Left lung (tissue), 14 donors: ENCODE measurements at places on chromosomes 5 and 9. TPM values are rescaled to one million over a fixed set of nuclear protein-coding genes. Genes with fewer than 3 reads are reported as not detected.
A peak's percentile ranks its signal among the peaks of the same experiment; 100 is the strongest.

The CDC20B gene
- not detected for total RNA-seq

DNA sequence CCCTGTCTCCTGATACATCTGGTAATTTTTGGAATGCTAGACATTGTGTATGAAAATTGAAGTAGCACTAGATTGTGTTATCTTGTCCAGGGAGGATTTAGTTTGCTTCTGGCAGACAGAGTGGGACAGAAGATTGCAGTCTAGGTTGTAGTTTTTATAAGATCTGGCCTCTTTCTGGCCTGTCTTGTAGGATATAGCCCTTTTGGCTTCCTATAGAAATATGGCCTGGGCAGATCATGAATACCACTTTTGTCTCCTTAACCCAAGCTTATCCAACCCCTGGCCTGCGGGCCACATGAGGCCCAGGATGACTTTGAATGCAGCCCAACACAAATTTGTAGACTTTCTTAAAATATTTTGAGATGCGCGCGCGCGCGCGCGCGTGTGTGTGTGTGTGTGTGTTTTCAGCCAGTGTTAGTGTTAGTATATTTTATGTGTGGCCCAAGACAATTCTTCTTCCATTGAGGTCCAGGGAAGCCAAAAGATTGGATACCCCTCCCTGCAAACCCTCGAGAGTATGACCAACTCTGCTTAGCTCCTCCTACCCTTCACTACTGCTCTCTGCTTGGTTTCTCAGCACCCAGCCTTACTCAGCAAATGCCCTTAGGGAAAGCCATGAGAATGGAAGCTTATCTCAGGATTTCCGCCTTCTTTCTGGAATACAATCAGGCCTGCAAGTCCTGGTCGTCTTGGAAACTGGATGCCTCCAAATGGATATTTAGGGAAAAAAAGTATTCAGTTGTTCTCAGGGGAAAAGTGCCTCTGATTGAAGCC is 26.5 kb downstream of the ANKRD33B start:
- DNase-seq: no peak

DNA sequence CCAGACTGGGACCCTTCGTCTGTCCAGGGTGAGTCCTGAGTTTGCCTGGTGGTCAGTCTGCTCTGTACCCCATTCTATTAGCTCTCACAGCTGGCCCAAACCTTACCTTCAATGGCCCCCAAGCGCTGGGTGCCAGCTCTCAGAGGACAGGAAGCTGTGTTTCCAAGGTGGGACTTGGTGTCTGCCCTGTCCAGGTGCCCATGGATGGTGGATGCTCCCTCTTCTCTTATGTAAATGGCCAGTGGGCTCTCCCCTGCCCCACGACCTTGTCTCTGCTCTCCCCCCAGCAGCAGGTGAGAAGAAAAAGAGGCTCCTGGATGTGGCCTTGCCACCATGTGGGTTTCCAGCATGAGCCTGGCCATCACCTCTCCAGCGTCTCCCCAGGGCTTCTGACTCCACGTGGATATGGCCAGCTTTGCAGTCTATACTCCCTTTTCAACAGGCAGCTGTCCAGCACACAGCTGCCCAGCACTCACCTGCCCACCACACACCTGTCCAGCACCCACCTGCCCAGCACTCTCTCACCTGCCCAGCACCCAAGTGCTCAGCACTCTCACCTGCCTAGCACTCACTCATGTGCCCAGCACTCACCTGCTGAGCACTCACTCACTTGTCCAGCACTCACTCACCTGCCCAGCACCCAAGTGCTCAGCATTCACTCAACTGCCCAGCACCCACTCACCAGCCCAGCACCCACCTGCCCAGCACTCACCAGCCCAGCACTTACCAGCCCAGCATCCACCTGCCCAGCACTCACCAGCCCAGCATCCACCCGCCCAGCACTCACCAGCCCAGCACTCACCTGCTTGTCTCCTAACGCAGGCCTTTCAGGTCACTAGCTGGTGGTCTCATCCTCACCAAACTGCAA is 136.2 kb upstream of the IRX2 start:
- DNase-seq: no peak

The DNLZ gene
- total RNA-seq: 17.5 TPM

The PTGER4 gene
- 28.4 TPM for total RNA-seq

The DOCK8 gene
- 40.6 TPM for total RNA-seq

The AQP7 gene
- 1.5 TPM for total RNA-seq

The SEPTIN8 gene
- total RNA-seq: 38.8 TPM

- no peak for DNase-seq
These were observed 42.9 kb downstream of the ZNF474 start for GRCh38 chr5:122172207-122172606.

DNA sequence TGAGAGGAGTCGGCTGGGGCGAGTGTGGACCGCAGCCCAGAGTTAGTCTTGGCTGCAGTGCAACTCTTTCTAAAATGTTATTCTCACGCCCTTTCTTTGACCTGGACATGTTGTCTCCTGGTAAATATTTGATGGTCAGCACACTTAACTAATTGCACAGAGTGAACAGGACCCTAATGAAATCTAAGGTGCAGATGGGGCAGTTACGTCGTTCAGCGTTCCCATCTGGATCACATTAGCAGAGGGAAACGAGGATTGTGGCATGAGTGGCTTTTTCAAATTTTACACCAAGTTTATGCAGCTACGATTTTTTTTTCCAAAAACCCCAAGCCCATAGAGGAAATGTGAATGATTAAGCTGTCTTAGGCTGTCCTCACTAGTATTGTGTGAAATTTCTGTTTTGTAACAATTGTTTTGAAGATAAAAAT is 483 bp downstream of the C9orf85 start:
- DNase-seq: peak; percentile 53

The TMEM8B gene
- 12.7 TPM for total RNA-seq

- no peak for DNase-seq
These were observed 402.9 kb downstream of the RAB3C start for GRCh38 chr5:58985759-58986158.

DNA sequence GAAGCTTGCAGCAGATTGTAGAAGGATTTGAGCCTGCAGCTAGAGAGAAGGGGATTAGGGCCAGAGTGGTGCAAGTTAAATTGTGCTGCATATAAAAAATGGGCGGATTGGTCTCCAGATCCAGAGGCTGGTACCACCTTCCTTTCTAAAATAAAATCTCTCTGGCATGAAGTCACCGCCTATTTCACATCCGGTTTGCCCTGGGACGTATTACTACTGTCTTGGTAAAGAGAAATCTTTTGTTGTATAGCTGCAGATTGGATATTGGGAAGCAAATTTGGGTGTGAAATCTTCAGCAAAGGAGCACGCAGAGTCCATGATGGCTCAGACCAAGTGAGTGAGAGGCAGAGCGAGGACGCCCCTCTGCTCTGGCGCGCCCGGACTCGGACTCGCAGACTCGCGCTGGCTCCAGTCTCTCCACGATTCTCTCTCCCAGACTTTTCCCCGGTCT is at the start of gene GABRA1:
Gene GABRA1 (plus strand): TSS at position 180 of the 451 bp plus-strand sequence. CDS start 2,691 bp downstream, outside the sequence.
- no peak for DNase-seq

- DNase-seq: no peak
These were observed 22.1 kb upstream of the SLC25A51 start for GRCh38 chr9:37925786-37926736.

DNA sequence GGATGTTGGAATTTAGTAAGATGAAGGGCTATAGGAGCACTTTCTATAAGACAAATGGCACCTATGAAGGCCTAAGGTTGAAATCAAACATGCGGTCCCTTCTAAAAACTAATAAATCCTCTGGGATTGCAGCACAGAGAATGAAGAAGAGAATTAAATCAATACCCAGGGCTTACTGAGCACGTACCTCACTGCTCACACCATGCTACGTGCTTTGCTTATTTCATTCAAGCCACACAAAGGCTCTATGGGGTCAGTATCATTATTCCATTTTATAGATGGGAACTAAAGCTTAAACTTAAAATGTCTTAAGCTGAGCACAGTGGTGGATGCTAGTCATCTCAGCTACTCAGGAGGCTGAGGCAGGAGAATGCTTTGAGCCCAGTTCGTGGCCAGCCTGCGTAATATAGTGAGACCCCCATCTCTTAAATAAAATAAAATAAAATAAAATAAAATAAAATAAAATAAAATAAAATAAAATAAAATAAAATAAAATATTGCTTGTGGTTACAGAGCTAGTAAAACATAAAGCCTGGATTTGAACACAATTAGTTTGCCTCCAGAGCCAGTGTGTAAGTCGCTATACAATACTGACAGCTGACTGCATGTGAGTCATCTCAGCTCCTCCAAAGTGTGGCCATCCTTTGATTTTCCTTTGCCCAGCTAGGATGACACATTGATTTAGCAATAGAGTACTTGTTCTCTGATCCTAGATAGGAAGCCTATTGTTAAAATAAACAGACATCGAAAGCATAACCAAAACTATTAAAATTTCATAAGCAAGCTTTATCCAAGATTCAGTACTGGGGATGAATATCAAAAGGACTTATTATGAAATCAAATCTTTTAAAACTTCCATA is 20.9 kb upstream of the DPYSL3 start:
- DNase-seq: no peak

The ADGRV1 gene
- 35.4 TPM for total RNA-seq

DNA sequence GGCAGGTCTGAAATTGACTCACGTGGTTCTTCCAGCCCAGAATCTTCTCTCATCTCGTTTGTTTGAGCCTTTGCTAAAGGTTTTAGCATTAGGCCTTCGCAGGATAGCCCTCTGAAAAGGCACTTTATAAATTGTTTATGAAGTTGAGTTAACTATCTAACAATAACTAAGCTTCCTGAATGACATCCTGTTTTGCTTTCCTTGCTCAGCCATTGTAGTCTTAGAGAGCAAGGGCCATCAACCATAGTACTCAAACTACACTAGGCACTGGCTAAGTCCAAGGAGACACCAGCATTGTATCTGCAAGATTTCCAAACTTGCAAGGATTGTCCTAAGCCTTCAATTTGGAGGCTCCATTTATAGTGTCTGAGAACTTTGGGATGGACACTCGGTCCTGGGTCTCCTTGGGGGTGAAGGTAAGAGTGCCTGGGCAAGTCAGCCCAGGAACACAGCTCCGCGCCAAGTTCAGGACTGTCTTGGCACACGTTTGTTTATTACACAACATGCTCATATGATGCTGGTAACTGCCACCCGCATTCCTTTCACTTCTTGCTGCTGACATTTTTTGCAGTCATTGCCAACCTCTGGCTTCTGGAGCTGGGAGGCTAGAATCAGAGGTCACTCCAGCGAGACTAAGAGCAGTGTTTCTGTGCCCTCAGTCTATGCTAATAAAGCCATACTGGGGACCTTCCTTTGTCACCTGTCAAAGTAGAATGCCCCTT is 151.1 kb downstream of the ESM1 start:
- no peak for DNase-seq

GRCh38 chr9:17906841-17907778 is 328.2 kb downstream of the SH3GL2 start:
- no peak for DNase-seq

DNA sequence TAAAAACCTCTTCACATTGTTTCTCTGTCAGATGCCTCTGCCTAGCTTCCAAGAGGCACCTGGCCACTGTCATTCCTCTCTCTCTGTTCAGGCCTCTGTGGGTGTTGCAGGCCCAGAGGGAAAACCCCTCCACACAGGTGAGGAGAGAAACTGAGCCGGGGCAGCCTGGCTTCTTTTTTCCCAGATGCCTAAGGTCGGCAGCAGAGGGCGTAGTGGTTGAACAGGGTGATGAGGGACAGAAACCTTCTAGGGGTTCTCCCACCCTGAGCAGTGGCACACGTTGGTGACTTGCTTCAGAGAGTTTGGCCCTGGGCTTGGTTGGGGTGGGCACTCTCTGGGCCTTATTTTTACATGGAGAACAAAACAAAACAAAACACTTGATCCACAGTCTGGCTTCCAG is 12.2 kb downstream of the IL9 start:
- DNase-seq: no peak

The GAPVD1 gene
- total RNA-seq: 63.5 TPM

- no peak for DNase-seq
These were observed 23.8 kb downstream of the ANXA2R start for GRCh38 chr5:43016217-43016779.

The MARVELD2 gene
- 24.6 TPM for total RNA-seq
